ENCODE measurements at places on chromosomes 11 and 22.

DNA sequence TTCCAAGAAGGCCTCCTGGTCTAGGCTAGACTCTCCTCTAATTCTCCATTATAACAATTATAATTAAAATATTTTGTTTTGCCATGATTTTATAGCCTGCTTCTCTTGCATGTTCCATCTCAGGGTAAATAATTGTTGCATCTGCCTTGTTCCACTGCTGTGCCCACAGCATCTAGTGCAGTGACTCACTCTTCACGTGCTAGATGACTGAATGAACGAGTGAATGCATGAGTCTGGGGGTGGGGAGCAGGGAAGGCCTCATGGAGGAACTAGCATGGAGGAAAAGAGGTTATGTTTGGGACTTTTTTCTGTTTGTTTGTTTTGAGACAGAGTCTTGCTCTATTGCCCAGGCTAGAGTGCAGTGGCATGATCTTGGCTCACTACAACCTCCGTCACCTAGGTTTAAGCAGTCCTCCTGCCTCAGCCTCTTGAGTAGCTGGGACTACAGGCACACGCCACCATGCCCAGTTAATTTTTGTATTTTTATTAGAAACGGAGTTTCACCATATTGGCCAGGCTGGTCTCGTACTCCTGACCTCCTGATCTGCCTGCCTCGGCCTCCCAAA is 5.2 kb upstream of the OAF start:
- DNase-seq: no peak

GRCh38 chr11:122241566-122241965 is 125.6 kb upstream of the BLID start:
- no peak for DNase-seq

DNA sequence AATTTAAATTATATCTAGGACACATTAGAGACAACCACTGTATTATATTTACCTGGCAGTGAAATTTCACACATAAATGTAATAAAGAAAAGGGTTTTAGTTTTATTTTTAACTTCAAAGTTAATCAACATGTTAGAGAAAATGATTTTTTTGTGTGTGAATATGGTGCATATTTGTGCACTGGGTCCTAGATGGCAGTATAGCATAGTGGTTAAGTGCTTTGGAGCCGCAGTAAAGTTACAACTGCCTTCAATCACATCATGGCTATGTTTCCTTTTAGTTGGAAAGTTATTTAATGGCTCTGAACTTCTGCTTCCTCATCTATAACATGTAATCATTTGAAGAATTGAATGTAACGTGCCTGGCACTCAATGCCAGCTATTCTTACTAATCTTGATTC is 108.9 kb upstream of the DDI1 start:
- DNase-seq: no peak

- DNase-seq: peak; percentile 54
Measured at GRCh38 chr11:69339983-69340565, 46.1 kb downstream of the MYEOV start.

- DNase-seq: no peak
Measured at GRCh38 chr11:27319072-27319471, 43.9 kb downstream of the CCDC34 start.

DNA sequence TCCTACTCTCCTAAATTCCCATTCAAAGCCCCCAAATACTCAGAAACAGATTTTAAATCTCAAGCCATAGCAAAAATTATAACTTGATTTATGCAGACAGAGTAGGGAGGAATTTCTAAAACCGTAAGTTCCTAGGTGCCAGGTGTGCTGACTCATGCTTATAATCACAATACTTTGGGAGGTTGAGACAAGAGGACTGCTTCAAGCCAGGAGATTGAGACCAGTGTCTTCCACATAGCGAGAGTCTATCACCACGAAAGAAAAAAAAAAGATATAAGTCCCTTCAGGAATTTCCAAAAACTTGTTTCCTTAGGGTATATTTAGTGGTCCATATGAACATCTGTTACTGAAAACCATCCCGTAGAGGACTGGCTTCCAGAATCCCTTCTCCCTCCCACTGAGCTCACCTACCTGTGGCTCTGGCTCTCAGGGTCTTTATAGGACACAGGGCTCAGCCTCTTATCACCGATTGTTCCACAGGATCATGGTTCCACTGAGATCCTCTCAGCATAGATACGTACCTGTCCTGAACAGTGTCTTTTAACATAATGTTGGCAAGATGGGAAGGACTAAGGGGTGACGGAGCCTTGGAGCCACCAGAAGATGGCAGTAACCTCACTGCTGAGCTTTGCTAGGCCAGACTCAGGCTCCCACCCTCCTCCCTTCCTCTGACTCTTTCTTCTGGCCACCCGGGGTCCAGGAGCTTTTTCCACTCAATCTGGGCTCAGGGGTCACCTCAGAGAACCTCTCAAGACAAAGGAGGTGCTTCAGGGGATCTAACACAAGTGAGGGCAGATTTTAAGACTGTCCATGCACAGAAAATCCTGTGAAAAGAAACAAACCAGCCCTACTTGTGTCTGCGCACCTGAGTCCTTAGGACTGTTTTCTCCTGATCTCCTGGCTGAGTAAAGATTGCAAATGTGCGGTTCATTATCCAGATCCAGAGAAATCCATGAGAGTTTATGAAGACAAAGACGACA is 117.5 kb upstream of the TOP3B start:
- DNase-seq: no peak

DNA sequence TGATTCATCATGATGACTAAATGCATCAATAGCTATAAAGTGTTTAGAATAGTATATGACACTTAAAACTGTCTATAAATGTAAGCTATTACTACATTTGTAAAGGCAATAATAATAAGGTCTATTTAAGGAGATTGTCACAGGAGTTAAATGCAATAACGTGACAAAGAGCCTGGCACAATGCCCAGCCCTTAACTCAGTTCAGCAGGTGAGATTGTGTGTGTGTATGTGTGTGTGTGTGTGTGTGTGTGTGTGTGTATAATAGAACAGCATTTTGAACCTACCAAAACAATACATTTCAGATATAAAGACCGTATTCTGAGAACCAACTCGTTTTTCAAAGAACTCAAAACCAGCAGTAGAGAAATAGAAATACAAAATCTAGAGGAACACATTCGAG is 177.5 kb downstream of the MYO18B start:
- no peak for DNase-seq

DNA sequence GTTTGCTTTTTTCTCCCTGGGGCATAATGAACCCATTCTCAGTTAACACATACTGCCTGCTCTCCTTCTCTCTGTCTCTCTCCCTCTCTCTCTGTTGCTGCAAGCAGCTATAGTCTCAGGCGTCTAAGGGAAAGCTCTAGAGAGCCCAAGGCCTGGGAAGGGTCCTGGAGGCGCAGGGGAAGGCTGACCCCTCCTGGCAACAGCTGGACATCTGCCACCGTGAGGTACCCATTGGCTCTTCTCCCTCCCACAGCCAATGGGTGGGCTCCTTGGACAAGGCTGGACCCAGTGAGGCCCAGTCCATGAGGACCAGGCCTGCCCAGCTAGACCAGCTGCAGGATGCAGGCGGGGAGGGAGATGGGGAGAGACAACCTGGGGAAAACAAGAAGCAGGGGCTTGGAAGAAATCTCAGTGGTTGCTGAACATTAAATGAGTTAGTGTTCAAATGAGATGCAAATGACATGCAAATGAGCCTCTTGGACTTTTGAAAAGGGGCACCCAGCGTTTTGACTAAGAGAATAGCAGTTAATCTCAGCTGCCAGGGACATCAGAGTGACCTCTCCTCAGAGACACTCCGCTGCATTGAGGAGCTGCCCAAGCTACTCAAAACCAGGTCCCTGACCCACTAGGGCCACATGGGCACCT is 349.7 kb downstream of the BUD13 start:
- DNase-seq: no peak

DNA sequence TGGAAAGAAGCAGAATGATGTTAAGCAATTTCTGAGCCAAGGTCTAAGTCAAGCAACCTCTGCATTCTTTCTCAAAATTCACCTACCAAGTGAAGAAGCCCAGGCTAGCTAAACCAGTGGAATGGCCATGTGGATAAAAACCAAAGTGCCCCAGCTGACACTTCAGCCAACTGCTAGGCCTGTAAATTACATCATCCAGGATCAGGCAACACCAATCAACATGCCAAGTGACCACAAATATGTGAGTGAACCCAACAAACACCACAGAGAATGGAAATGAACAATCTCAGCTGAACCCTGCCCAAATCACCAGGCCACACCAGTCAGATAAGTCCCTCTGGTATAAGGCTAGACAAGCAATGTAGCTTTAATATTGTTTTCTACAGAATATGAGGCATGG is 25.1 kb upstream of the FJX1 start:
- no peak for DNase-seq

GRCh38 chr11:1339066-1339675 is 29.7 kb upstream of the TOLLIP start:
- no peak for DNase-seq

DNA sequence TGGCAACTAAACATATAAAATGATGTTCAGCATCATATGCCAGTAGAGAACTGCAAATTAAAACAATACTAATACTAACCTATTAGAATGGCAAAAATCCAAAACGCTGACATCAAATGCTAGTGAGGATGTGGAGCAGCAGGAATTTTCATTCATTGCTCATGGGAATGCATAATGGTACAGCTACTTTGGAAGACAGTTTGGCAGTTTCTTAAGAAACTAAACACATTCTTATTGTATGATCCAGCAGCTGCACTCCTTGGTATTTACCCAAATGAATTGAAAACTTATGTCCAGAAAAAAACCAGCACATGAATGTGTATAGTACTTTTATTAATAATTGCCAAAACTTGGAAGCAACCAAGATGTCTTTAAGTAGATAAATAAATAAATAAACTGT is 258.0 kb downstream of the TENM4 start:
- no peak for DNase-seq

DNA sequence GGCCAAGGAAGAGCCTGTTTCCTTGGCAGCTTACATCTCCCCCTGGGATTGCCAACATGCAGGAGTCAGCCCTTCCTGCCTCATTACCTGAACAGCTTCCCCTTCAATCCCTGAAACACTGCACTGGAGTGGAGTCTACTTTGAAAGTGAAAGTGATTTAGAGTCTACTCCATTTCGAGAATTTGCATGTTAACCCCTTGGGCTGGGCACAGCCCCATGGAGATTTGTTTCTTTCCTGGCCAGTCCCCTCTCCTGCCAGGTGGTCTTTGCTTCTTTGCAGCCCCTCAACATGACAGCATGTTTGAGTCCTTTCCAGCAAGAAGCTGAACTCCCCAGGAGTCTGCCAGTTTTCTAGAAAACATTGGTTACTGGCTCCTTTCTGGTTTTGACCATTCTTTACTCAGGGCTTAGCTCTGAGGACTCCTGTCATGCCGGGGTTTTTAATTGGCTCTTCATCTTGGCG is 59.9 kb downstream of the TRAF6 start:
- no peak for DNase-seq

GRCh38 chr11:44367452-44367851 is 57.5 kb upstream of the ALX4 start:
- no peak for DNase-seq

GRCh38 chr11:101436511-101437142 is 147.2 kb downstream of the TRPC6 start:
- no peak for DNase-seq

DNA sequence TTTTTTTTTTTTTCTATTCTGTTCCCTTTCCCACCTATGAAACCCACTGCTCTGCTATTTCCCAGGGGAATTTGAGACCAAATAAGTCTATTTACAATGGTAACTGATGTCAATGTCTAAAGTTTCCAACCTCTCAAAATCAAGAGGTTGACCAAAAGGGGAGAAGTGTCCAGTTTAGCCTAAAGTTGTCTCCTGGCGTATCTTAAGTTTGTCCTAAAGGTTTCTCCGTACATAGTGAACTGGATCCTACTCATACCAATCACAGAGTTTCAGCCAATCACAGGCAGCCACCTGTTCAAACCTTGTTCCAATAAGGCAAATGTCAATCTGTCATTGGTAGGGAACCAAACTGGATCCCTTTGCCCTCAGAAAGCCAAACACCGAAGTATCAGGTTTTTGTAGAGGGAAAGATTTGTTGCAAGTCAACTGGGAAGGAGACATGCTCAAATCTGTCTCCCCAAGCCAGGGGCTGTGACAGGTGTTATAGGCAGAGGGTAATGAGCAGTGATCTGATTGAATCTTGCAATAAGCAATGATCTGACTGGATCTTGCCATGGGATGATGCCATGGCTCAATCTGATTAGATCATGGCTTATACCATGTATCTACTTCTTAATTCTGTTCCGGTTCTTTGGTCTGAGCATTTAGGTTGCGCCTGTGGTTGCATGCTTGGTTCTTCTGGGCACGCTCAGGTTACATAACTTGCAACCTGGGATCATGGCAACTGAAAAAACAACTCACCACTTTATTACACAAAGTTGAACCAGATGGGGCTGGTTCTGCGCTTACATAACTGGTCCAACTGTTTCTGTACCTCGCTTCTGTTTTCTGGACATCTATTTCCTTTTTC is 1.1 kb upstream of the VPS37C start:
- DNase-seq: no peak

- no peak for DNase-seq
Measured at GRCh38 chr11:107710301-107710700, 1.6 kb downstream of the SLN start.

DNA sequence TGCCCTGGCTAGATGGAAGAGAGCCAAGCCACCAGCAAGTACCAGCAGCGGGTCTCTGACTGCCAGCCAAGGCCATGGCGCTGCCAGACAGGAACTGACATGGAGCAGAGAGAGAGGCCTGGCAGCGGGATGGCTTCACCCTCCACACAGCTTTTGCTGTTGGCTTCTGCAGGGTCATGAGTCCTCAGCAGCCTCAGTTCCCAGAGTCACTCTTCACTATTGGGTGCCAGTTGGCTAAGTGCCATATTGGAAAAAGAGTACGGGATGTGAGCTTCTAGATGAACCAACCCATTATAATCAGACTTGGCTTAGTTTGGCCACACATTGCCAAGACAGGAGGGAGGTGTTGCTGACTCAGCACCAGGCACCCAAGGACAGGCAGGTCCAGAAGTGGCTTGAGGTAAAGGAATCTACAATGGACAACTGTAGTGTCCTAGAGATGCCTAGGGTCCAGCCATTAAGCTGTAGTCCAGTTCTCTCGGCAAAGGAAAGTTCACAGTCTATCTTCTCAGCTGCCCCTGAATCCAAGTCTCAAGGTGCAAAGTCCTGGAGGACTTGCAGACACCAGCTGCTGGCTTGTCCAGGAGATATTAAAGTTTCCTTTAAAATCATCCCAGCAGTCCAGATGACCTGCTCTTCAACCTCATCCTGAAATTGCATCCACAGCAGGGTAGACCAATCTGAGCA is 40.7 kb upstream of the POU2AF1 start:
- no peak for DNase-seq
